ENCODE measurements at places on chromosomes 3 and 15.

DNA sequence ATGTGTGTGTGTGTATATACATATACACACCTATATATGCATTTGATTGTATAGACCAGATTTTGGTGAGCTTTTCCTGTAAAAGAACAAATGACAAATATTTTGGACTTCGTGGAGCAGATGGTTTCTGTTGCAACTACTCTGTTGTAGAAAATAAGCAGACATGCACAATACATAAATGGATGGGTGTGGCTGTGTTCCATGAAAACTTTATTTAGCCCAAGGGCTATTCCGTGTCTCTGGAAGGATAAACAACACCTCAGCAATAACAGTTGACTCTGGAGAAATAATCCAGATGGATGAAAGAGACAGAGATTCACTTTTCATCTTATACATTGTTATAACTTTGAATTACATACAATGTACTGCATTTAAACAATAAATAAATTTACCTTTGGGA is 441.4 kb downstream of the CNTN3 start:
- H3K4me3 ChIP-seq = no peak overlapping the region
- no peaks in the 10 kb centered on the region for H3K27me3 ChIP-seq
- H3K36me3 ChIP-seq = no peaks in the 10 kb centered on the region
- DNase-seq = no peak
- no peaks in the 10 kb centered on the region for H3K4me1 ChIP-seq

- peaks cover 4% of the 10 kb centered on the region for H3K27me3 ChIP-seq
- H3K27ac ChIP-seq = no peak overlapping the region
- H3K4me3 ChIP-seq = no peak overlapping the region
Observed at GRCh38 chr3:50515565-50516439, 12.4 kb upstream of the CACNA2D2 start.

DNA sequence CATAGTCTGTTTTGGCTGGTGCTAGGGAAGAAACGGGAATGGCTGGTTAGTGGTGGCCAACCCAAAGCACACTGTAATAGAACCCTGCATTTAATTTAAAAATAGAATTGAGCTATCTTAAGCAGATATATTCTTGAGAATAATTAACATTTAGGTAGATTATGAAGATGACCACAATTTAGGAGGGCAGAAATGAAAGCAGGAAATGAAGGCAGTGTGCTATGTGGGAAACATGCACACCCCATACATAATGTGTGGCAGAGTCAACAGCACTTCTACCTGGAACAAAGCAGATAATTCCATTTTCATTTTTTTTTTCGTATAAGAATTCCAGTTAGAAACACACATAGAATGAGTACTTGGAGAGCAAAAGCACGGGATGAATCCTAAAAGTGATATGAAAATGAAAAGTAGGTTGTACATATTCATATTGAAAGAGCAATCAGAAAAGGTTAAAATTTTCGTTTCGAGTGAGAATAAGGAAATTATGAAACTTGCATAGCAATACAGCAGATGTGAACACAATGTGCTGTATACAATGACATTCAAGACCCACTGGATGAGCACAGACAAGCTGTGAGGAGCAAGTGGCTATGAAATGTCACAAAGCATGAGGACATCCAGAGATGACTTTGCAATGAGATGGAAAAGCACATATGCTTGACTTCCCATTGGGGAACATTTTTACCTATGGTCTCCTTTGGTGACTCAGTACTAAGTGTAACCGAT is 102.6 kb downstream of the TFG start:
- peaks cover 10% of the 10 kb centered on the region for H3K27me3 ChIP-seq
- no peak overlapping the region for H3K27ac ChIP-seq
- DNase-seq = no peak
- H3K36me3 ChIP-seq = no peaks in the 10 kb centered on the region
- no peak overlapping the region for H3K4me3 ChIP-seq
- H3K4me1 ChIP-seq = no peaks in the 10 kb centered on the region

DNA sequence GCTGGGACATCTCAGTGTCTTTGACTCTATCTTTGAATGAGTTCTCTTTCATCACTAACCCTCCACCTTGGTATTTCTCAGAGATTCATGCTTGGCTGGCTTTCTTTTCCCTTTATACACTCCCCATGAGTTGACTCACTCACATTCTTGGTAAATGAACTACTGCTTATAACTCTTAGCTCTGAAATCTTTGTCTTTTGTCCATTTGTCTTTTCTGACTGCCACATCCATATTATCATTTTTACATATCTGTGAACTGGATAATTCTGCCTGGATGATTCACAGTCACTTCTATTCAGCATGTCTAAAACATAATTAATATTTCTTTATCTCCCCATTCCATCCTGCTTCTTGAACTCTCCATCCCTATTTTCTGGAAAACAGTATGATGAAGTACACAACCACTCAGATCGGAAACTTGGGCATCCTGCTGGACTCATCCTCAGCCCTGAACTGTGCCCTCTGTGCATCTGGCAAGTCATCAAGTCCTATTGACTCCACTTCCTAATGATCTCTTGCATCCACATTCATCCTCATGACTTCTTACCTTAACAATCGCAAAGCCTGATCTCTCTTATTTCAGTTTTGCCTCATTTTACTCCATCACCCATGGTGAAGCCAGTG is 66.9 kb downstream of the KCNAB1 start:
- DNase-seq = no peak
- no peaks in the 10 kb centered on the region for H3K36me3 ChIP-seq
- no peak overlapping the region for H3K4me3 ChIP-seq
- H3K27me3 ChIP-seq = peaks cover 4% of the 10 kb centered on the region
- no peaks in the 10 kb centered on the region for H3K4me1 ChIP-seq

DNA sequence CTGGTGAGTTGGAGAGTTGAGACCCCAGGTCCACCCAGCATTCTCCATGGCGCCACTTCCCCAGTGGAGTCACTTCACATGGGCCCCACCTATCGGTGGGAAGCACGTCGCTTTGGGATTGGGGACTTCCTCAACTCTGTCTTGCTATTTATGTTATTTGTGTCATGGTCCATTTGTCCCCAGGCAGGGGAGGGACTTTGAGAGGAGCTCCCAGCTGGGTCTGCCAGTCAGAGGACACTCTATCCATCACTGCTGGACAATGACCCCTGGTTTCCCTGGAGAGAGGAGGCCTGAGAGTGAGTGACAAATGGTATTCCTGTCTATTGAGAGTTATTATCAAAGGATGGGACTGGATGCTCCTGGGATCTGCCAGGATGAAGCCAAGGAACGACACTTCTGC is 127.6 kb downstream of the RAB11A start:
- no peaks in the 10 kb centered on the region for H3K36me3 ChIP-seq
- H3K4me1 ChIP-seq = no peaks in the 10 kb centered on the region
- H3K4me3 ChIP-seq = no peak overlapping the region
- H3K27me3 ChIP-seq = peaks cover 16% of the 10 kb centered on the region
- no peak overlapping the region for H3K27ac ChIP-seq

DNA sequence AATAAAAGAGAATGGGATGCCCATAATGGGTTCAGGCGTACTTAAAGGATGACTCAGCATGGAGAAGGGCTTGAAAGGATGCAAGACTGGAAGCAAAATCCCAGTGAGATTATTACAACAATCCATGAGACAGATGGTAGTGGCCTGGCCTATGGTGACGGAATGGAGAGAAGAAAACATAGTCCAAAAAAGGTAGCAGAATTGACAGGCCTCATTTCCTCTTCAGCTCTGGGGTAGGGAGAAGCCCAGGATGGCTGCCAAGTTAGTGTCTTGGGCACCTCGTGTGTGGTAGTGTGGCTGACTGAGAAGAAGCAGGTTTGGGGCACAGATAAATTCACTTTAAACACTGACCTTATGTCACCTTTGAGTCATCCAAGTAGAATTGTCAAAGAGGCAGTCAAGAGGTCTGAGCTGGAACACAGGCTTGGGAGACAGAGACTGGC is 18.1 kb downstream of the MB21D2 start:
- H3K36me3 ChIP-seq = peaks cover 6% of the 10 kb centered on the region
- DNase-seq = peak; percentile 11
- peaks cover 58% of the 10 kb centered on the region for H3K4me1 ChIP-seq
- H3K27ac ChIP-seq = peak overlapping the region; percentile 83
- peaks cover 20% of the 10 kb centered on the region for H3K27me3 ChIP-seq

- no peaks in the 10 kb centered on the region for H3K36me3 ChIP-seq
- H3K4me1 ChIP-seq = peaks cover 24% of the 10 kb centered on the region
- H3K27me3 ChIP-seq = no peaks in the 10 kb centered on the region
- H3K27ac ChIP-seq = no peak overlapping the region
- peak; percentile 53 for DNase-seq
Observed at GRCh38 chr3:45659661-45660566, 29.3 kb upstream of the SACM1L start.

DNA sequence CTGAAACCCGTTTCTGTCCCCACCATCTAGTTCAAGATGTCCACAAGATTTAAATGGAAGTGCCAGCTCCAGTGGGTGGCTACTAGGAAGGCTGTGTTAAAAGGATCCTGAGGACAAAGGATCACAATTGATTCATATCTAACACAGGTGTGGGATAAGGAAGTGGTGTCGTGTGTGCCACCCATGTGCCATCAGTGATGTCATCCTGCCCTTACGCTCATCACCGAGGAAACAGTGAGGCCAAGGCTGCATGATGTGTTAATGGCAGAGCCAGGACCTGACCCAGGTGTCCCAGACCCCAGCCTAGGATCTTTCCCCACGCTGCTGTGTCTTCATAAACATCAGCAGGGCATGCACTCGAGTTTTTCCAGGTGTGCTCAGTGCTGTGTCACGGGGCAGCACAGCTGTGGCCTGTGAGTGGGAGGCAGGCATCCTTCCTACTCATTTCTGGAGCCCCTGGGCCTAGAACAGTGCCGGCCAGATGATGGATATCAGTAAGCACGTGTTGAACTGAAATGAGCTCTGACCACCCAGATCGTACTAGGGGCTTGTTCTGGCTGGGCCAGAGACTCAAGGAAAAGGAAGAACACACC is 10.6 kb upstream of the TGM5 start:
- H3K4me3 ChIP-seq = no peak overlapping the region
- peaks cover 6% of the 10 kb centered on the region for H3K27me3 ChIP-seq
- H3K4me1 ChIP-seq = no peaks in the 10 kb centered on the region
- no peak overlapping the region for H3K27ac ChIP-seq
- no peak for DNase-seq
- H3K36me3 ChIP-seq = no peaks in the 10 kb centered on the region

DNA sequence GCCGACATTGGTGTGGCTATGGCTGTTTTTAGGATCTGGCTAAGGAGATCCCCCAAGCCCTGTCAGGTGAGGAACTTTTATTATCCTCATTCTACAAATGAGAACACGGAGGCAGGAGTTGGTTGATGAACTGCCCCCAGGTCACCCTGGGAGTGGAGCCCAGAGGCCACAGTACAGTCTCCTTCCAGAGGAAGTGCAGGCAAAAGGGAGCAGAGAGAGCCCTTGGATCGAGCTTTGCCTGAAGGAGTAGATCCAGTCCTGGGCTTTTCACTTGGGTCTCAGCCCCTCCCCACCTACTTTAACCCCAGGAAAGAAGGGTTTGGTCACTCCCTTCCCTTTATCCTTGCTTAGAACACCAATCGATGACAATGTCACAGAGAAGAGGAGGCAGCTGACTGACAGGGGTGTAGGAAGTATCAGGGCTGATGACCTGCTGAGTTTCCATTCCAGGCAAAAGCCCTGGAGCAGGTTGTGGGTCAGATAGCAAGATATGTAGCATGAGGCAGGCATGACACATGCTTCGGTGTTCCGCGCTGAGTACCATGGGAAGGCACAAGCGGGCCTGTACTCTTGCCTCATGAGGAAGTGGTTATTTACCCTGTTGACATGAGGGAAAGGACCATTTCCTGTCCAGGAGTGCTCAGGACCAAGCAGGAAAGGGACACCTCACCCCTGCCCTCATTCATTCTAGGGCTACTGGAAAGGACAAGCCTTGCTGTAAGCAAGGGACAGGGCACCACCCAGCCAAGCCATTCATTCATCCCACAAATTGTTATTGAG is 5.8 kb upstream of the PLA2G4D start:
- H3K36me3 ChIP-seq = no peaks in the 10 kb centered on the region
- no peak overlapping the region for H3K27ac ChIP-seq
- H3K4me3 ChIP-seq = no peak overlapping the region
- H3K27me3 ChIP-seq = peaks cover 2% of the 10 kb centered on the region
- H3K4me1 ChIP-seq = no peaks in the 10 kb centered on the region

- no peak overlapping the region for H3K4me3 ChIP-seq
- no peak for DNase-seq
- peaks cover 8% of the 10 kb centered on the region for H3K27me3 ChIP-seq
- no peak overlapping the region for H3K27ac ChIP-seq
Observed at GRCh38 chr15:68504681-68505170, 72.8 kb upstream of the ITGA11 start.

- H3K4me1 ChIP-seq = peaks cover 30% of the 10 kb centered on the region
- H3K27ac ChIP-seq = no peak overlapping the region
- DNase-seq = no peak
- no peaks in the 10 kb centered on the region for H3K36me3 ChIP-seq
Observed at GRCh38 chr3:177792311-177793030, 595.2 kb upstream of the TBL1XR1 start.

DNA sequence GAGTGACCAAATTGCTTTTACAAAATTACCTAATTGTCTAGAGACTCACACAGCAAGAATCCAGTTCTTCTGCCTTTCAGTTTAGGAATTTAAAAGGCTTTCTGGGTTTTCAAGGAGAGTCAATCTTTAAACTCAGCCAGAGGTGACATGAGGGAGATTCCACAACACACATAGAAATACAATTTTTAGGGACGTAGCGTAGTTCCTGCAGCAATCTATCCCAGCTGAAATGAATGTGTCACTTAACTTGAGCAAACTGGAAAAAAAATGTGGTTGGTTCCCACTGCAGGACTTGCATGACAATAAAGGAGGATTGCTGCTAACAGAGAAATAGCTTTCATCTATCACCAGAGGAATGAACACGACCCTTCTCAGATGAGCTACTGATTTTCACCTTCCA is 269.7 kb downstream of the OTOL1 start:
- H3K4me3 ChIP-seq = no peak overlapping the region
- peaks cover 8% of the 10 kb centered on the region for H3K4me1 ChIP-seq
- H3K36me3 ChIP-seq = no peaks in the 10 kb centered on the region
- H3K27me3 ChIP-seq = no peaks in the 10 kb centered on the region
- H3K27ac ChIP-seq = no peak overlapping the region
- no peak for DNase-seq

GRCh38 chr3:38004415-38005075 is 14.0 kb downstream of the VILL start:
- no peaks in the 10 kb centered on the region for H3K27me3 ChIP-seq
- DNase-seq = peak; percentile 52
- H3K4me3 ChIP-seq = no peak overlapping the region
- H3K27ac ChIP-seq = peak overlapping the region; percentile 11

Data from activated naive CD8-positive, alpha-beta T cell treated with anti-CD3 and anti-CD28 coated beads, Interleukin-2, amount 50 U/mL, for 24 hours (primary cell).